ENCODE measurements at places on chromosomes 2 and 18. TPM values are rescaled to one million over a fixed set of nuclear protein-coding genes. Genes with fewer than 3 reads are reported as not detected.

Gene ESPNL
- 0.82 TPM for total RNA-seq

Gene CCBE1
- total RNA-seq = 1.2 TPM

Gene CERKL
- total RNA-seq = 0.08 TPM

Gene POTEJ
- not detected for total RNA-seq

Gene DSC2
- total RNA-seq = 65.4 TPM

Gene ACTR1B
- 52.1 TPM for total RNA-seq

Gene NFATC1
- 40.6 TPM for total RNA-seq

Gene LYPD6B
- total RNA-seq = 4.8 TPM

Gene PXDN
- total RNA-seq = 521 TPM

Gene HNRNPA3
- total RNA-seq = 264 TPM

Gene TCF23
- not detected for total RNA-seq

GRCh38 chr2:168184681-168185513, 62.5 kb downstream of the STK39 start:
- DNase-seq = no peak

DNA sequence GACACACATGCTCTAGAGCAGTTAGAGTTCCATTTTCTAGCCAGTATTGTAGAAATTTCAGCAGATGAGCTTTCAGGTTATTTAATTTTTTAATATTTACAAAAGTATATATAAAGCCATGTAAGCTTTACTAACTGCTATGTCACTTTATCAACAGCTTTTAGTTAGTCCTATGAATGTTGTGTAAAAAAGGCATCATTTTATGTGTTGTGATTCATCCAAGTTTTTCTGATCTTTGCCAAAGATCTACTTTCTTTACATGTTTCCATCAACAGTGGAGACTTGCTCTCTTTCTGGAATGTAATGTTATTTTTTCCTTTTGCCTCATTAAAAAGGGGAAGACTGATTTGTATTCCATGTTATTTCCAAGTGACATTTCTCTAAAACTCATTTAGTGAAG, 125.2 kb upstream of the TFPI start:
- no peak for DNase-seq

- no peak for DNase-seq
These were observed 26.7 kb downstream of the RAMP1 start for GRCh38 chr2:237885931-237886684.

- DNase-seq = no peak
These were observed 219.8 kb downstream of the GLI2 start for GRCh38 chr2:120955427-120955826.

- no peak for DNase-seq
These were observed 84.1 kb downstream of the LDLRAD4 start for GRCh38 chr18:13302457-13303225.

- no peak for DNase-seq
These were observed 5.6 kb downstream of the TMEM163 start for GRCh38 chr2:134713176-134713575.

DNA sequence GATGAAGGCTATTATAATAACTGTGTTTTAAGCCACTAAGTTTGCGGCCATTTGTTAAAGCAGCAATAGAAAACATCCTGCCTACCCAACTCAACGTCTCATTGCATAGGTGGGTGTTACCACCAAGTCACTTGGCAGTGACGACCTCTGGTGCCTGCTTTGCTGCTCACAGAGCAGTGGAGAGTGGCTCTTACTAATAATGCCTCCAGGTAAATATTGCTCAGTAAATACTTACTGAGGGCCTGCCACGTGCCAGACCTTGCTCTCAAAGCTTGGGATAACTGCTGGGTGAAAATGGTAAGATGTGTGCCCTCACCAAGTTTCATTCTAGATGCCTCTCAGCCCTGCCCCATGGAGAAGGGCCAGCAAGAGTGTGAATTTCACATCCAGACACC, 27.7 kb downstream of the ITGA6 start:
- DNase-seq = no peak

GRCh38 chr2:161571051-161571429, 53.2 kb upstream of the SLC4A10 start:
- DNase-seq = no peak

DNA sequence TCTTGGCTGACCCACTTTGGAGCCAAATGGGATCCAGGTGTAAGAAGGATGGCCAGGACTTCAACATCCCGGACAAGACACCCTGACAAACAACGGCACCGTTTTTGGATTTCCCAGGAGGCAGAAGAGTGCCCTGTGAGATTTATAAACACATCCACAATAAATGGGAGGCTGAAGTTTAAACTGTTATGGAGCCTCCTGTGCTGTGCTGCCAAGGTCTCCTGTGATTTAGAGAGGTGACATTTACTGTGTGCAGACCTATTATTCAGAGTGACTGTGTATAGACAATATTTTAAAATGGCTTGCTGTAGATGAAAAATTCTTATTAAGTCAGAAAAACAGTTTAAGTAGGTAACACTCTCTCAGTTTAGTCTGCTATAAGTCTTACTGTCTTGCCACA, 401.5 kb upstream of the ETAA1 start:
- no peak for DNase-seq

- no peak for DNase-seq
These were observed 45.1 kb downstream of the HDAC4 start for GRCh38 chr2:239355724-239356123.

GRCh38 chr2:124318913-124319312, 293.8 kb downstream of the CNTNAP5 start:
- DNase-seq = no peak
